NCI-H1048 (cell line): ENCODE measurements at places on chromosomes 4 and X.
A peak's percentile ranks its signal among the peaks of the same experiment; 100 is the strongest.

DNA sequence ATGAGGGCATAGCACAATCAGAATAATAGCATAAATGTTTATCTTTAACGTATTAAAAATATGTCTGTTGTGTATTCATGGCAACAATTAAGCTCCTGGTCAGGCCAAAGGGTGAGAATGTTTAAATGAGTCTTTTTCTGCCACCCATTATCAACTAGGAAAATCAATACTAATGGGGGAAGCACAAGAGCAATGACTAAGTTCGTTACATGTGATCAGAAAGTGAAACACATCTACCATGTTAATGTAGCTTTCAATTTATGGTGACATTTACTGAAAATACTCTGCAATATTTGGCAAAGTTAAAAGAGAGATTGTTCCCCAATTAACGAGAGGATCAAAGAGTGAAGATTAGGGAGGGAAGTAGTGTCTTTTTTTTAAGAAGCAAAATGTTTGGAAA lies 143.7 kb downstream of the NAA11 start:
- DNase-seq: no peak

GRCh38 chr4:83281307-83281706 lies 3.3 kb downstream of the COQ2 start:
- DNase-seq: no peak

DNA sequence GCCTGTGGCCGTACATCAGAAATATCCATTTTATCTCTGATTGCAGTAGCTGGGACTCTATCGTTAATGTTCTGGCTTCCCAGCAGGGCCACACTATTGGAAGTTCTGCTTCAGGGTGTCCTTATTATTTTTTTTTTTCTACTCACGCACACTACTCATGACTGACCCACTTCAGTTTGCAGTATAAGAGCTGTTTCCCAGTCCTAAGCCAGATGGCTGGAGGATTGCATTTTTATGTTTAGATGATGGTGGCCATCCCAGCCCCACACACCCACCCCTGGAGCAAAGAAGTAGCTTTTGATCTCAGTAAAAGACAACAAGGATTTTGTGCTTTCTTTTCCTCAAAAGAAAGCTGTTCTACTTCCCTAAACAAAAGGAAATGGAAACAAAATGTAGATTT lies 557.0 kb upstream of the GALNTL6 start:
- DNase-seq: no peak

DNA sequence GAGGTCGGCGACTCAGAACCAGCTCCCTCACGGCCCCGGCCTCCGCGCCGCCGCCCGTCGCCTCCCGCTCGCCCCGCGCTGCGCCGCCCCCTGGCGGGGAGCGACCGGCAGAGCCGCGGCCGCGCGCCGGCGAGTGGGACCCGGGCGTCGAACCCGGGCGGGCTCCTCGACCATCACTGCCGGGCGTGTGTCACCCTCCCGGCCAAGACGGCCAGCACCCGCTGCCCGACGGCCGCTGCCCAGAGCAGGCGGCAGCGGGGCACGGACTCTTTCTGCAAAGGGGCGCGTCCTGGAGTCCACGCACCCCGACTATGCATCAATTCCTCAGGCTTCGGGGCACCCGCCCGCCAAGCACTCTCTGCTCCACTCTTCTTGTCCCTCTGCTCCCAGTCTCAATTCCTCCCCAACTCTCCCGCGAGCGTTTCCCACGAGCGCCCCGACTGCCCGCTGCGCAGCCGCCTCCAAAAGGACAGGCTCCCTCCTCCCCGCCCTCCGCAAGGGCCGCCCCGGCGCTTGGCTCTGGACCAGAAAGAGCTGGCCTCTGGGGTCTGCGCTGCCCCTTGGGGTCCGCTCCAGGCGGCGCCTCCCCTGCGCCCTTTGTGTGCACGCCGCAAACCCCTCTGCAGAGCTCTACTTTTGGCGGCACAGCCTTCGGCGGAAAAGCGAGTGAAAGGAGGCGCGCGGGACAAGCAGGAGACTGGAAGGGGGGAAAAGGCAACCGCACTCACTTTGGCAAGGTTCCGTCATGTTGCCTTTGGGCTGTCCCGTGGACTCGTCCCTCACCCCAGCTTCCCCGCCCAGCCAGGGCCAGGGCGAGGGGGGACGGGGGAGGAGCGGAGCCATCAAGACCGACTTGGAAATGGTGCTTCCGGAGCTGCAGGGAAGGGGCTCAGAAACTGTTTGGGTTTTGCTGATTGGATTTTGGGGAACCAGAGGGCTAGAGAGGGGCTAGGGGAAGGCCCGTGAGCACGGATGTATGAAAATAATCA lies 1.0 kb downstream of the PDE5A start:
- DNase-seq: peak; percentile 49

DNA sequence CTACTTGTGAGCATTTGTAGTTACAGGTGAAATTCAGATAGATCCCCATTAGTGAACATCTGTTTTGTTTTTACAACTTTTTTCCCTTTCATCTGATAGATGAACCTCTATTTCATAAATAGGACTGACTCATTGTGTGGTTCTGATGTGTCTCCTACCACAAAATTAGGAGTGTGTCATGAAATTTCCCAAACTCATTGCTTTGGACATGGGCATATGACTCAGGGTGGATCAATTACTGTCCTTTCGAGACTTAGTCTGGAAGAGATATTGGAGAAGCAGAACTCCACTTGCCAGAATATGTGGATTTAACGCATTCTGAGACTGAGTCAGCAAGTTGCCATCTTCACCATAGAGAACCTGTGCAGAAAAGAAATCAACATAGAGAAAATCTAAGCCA lies 53.5 kb upstream of the PCDH10 start:
- no peak for DNase-seq

- DNase-seq: no peak
Measured at GRCh38 chr4:166421556-166422156, 548.6 kb downstream of the TLL1 start.

GRCh38 chr4:118955515-118955914 lies 66.9 kb downstream of the SYNPO2 start:
- DNase-seq: no peak

DNA sequence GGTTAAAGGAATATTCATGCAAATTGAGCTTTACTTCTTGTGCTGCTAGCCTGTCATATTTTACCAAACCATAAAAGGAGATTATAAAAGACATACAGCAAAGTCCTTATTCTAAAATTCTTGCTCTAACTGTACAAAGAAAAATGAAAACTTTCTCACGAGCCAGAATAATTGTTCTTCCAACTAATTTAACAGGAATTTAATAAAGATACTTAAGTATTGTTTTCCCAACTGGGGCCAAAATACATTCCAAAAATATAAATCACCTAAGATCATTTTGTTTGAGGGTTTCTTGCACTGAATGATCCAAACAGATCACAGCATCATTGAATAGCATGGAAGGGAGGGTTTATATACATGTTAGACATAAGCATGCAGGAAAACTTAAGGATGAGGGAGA lies 127.1 kb upstream of the PCDH18 start:
- DNase-seq: no peak

GRCh38 chrX:120768254-120768653 lies 107.4 kb downstream of the CT47B1 start:
- DNase-seq: no peak

DNA sequence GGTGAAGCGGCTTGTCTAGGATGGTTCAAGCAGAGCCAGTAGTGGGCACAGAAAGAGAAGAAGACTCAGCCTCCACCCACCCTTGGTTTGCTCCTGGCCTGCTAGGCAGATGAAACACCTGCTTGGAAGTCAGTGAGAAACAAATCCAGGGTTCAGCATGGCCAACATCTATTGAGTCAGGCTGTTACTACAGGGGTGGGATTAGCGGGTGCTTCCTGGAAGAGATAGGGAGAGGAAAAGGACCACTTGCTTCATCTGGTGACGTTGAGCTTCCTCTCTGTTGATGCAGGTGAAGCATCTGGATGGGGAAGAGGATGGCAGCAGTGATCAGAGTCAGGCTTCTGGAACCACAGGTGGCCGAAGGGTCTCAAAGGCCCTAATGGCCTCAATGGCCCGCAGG lies 3.0 kb downstream of the MAGED2 start:
- DNase-seq: no peak

DNA sequence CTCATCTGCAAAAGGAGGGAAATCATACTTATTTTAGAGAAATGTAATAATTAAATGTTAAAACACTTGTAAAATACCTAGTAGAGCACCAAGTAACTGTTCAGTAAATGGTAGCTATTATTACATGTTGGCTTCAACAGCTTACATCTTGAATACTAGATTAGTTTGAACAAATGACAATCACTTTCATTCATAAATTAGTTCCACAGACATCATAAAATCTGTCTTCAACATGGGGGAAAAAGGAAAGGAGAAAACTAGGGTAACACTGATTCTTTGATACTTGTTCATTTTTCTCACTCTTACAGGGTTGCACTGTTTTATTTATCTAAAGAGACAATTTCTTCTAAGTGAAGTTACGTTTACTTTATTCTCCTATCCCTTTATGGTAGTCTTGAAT lies 51.7 kb downstream of the CHM start:
- no peak for DNase-seq

GRCh38 chr4:24032371-24032989 lies 142.6 kb upstream of the PPARGC1A start:
- DNase-seq: no peak

DNA sequence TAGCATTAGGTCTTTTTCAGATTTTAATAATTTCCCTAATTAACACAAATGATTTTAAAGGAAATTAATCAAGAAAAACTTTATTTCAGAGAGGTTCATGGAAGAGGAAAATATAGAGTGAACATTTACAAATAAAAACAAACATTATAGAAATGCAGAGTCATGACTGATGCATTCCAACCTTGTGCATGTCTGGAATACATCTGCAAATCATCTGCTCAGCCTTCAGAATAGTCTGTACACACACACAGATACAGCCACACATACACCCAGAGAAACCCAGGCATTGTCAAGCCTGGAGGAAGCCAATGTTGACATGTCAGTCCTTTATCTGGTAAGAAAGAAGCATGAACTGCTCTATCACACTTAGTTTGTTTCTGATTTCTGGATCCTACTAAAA lies 61.3 kb upstream of the NFKB1 start:
- no peak for DNase-seq

GRCh38 chr4:21735866-21736265 lies 212.7 kb downstream of the KCNIP4 start:
- no peak for DNase-seq

DNA sequence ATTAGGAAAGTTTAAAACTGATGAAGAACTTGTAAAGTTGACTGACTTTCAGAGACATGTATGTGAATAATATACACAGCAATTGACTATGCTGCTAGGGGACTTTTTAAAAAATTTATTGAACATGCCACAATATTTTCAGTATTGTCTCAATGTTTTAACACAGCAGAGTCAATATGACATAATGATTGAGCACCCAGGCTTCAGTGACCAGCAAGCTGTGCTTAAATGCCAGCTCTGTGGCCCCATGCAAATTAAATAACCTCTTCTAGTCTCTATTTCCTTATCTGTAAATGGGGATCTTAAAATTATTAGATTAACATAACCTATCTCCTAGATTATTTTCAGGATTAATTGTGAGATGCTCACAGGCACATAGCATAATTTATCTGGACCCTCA lies 56.8 kb upstream of the TXK start:
- no peak for DNase-seq

- DNase-seq: no peak
Measured at GRCh38 chr4:47031011-47031678, at the start of gene GABRB1. Gene GABRB1 (plus strand): TSS chr4:47031567.

- DNase-seq: no peak
Measured at GRCh38 chr4:122635205-122635604, 14.3 kb upstream of the IL21 start.

DNA sequence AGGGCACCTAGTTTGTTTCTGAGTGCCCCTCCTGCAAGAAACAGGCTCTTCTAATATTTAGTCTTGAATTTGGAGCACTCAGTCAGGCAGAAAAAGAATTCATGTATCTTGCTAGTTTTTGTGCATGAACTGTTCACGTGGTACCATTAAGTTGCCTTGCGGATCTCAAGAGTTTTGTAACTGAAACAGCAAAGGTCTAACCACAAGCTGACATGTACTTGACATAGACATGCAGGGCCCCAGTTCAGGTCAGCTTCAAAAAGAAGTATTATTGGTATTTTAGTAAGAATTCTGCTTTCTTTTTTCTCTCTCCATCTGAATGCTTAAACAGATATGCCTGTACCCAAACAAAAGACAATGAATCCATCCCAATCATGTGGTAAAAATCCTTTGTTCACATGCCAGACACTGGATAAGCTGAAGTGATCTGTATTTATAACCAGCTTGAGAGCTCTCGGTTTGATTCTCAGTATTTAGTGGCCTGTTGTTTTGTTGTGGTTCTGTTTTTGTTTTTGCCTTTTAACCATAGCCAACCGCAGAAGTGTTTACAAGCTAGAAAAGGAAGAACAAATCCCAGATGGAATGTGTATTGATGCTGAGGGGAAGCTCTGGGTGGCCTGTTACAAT lies 13.0 kb downstream of the RGN start:
- DNase-seq: no peak

- DNase-seq: no peak
Measured at GRCh38 chrX:132967049-132967448, 8.6 kb upstream of the HS6ST2 start.

DNA sequence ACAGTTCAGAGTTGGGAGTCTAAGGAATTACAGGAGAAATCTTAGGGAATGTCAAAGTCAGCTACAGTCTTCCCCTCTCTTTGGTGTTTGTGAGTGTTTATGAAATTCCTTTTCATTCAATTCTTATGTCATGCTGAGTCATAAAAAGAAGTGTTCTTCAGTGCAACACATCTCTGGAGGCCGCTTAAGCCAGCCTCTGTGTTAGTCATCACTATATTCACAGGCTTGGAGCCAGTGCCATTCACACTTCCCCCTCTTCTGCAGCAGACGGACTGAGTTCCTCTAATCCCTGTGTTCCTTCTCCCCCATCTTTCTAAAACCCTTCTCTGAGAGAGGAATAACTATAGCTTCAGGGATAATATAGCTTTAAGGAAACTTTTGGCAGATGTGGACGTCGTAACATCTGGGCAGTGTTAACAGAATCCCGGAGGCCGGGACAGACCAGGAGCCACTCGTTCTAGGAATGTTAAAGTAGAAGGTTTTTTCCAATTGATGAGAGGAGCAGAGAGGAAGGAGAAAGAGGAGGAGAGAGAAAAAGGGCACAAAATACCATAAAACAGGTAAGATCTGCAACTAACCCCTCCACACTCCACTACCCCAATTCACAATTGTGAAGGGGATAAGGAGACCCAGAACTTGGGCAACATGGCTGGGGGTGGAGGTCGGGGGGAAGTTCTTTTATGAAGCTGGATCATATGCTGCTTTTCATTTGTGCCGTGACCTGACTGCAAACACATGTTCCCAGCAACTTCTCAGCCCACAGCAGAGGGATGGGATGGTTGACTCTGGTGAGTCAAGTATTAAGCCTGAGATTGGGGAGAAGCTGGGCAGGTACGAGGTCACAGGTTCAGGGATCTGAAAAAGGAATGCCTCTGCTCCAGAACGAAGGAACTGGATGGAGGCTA lies at the start of gene SRPX2:
TSS of gene SRPX2 (plus strand) at position 244 of the 905 bp plus-strand sequence. CDS start 2,124 bp downstream, outside the sequence.
- DNase-seq: no peak

- no peak for DNase-seq
Measured at GRCh38 chr4:30789219-30789671, 69.1 kb downstream of the PCDH7 start.

- no peak for DNase-seq
Measured at GRCh38 chrX:118621081-118621759, 106.2 kb upstream of the IL13RA1 start.

GRCh38 chrX:2928191-2928582 lies 952 bp downstream of the ARSD start:
- no peak for DNase-seq
